T-helper 1 cell (primary cell): ENCODE measurements at places on chromosomes 13 and 19.

DNA sequence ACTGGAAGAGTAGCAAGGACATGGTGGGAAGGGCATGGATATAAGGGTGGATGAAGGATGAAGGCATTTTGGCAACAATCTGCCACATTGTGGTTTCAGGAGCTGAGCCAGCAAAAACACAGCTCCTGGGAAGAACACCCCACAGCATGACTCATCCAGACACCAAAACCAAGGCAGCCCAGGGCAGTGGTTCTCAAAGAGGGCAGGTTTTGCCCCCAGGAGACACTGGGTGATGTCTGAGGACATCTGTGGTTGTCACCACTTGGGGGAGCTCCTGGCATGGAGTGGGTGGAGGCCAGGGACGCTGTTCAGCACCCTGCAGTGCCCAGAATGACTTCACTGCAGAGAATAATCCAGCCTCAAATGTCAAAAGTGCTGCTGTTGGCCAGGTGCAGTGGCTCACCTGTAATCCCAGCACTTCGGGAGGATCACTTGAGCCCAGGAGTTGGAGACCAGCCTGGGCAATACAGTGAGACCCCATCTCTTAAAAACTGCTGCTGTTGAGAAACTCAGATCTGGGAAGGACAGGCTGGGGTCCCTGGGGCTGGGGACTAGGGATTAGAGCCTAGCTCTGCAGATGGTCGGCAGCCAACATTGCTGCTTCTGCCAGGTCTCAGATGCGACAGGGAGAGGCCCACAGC, 16.1 kb downstream of the ZFR2 start:
- DNase-seq, result peak; percentile 22

- no peak for DNase-seq
Measured at GRCh38 chr13:79724348-79725103, 243.6 kb downstream of the NDFIP2 start.

DNA sequence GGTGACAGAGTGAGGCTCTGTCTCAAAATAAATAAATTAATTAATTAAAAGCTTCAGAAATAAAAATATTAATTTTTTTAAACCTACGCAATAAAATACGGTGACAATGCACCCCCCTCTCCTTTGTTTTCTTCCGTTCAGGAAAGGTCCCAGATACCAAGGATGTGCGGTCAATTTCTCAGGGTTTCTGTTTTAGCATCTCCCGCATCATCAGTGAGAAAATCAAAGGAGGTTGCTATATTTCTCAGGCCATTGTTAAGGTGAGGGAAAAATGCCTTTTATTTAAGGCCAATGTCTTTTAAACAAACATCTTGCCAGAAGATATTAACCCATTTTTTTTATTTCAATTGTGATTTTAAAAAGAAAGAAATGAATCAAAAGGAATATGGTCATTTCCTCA, 111.7 kb downstream of the INSR start:
- DNase-seq, result no peak

- peak; percentile 37 for DNase-seq
Measured at GRCh38 chr19:41860419-41861115, 512 bp downstream of the RPS19 start.

GRCh38 chr19:3073159-3073563, 10.9 kb upstream of the TLE5 start:
- DNase-seq, result no peak

DNA sequence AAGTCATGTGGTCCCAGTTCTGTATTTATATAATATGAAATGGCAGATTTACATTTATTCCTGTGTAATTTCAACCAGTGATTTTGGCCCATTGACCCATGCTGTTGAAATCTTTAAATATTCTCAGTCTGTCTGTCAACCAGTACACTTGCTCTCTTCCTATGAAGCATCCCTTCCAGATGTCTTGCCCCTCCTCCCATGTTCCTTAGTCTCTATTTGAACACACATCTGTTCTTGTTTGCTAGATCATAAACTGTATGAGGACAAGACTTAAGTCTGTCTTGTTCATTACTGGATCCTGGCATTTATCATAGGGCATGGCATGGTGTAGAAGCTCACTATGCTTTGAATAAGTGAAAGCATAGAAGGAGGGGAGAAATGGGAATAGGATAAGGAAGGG, 34.9 kb downstream of the STARD13 start:
- DNase-seq, result no peak

GRCh38 chr13:50404769-50405168, 389.5 kb downstream of the KCNRG start:
- DNase-seq, result no peak

DNA sequence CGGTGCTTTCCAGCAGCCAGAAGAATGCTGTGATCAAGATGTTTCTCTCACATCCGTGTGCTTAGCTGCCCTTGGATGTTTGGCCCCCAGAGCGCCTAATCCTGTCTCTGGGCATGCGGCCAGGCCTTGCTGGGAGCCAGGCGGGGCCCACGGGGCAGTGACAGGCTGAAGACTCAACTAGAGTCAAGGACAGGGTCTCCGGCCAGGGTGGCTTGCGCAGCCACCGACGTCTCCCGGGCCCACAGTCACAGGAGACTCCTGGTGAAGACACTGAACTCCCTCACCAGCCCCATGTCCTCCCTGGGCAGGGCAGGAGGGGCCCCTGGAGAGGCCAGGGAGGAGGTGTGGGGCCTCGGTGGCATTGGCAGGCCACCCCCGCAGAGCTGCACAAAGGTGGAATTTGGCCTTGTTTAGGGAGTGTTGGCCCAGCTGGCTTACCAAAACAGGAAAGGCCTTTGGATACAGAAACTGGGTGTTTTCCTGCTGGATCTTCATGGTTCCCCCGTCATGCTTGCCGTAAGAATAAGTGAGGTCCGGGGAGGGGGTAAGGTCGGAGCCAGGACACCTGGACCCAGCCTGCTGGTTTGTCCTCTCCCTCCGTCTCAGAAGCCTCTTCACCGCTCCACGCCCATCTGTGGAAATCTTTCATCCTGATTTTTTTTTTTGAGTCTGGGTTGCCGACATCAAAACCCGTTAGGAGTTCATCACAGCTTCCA, 10.0 kb upstream of the NDUFS7 start:
- no peak for DNase-seq
